ENCODE measurements at places on chromosomes 11 and 22.

DNA sequence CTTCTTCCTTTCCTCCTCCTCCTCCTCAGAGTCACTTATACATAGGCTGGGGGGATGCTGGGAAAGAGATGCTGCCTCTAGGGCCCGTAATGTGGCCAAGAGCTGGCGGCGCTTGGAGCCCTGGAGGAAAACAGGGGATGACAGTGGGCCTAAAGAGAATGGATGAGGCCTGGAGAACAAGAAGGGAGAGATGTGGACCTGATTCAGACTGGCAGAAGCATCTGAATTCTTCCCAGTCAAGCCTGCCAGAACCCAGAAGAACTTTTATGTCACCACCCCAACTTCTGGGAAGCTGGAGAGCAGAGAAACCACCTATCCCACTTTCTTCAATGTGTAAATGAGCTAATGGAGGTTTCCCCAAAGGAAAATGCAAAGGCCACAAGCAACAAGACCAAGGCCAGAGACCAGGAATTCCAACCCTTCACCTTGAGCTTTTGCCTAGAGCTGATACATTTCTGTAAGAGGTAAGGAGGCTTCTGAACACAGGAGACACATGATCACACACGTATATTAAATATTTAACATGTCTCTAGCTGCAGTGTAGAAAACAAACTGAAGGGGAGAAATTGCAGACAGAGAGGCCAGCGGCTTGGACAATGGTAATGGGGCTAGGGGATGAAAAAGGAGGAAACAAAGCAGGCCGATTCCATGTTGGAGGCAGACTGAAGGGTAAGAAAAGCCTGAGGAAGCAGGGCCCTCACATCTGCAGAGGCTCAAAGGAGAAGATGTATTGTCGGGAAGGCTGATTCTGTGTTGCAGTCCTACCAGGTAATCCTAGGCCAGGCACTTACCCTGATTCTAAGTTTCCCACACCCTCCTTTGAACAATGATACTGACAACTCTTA is 1.1 kb downstream of the RRP8 start:
- no peak for DNase-seq

DNA sequence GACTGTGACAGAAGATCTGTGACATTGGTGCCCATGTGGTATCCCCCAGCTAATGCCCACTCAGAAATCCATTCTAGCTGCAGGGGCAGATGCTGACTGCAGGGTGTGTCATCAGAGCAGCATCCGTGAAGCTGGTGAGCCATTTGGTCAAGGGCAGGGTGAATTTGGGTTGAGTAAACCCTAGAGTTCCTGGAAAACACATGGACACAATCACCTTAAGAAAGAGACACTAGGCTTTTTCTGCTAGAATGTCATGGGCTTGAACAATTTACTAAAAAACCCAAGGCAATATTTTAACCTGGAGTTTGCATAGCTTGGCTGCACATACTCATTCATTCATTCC is 100.0 kb downstream of the ADAMTS15 start:
- no peak for DNase-seq

DNA sequence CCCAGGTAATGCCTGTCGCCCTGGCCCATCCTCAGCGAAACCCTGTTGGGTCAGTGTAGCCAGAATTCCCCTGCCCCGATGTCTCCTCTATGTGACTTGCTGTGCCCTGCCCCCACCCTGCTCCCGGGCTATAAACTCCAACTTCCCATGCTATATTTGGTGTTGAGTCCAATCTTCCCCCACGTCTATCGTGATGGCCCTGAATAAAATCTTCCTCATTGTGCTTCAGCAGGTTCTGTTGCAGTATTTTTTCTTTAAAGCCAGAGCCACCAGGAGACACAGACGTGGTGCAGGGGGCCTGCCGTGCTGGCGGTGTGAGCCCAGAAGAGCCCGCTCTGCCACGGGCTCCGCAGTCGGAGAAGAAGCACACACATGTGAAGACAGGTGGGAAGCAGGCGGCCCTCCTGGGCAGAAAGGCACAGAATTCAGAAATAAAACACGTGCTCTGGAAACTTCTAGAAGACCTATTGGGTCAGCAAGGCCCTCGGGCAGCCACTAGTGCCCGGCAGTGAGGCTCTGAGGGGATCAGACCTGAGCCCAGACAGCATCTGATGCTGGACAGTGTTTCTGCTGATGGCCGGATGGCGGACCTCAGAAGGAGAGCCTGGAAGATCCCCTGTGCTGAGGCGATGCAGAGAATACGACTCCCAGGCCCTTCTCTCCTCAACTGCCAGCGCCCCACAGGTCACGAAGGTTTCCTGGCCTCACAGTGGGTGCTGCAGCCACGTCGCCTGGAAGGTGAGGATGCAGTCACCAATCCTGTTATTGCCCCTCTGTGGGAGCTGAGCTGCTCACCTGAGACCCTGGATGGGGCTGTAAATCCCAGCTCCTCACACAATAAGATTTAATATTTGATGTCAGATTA is 501.9 kb downstream of the BRD1 start:
- DNase-seq = no peak

- no peak for DNase-seq
These were observed 4.6 kb upstream of the CLNS1A start for GRCh38 chr11:77642228-77642627.

DNA sequence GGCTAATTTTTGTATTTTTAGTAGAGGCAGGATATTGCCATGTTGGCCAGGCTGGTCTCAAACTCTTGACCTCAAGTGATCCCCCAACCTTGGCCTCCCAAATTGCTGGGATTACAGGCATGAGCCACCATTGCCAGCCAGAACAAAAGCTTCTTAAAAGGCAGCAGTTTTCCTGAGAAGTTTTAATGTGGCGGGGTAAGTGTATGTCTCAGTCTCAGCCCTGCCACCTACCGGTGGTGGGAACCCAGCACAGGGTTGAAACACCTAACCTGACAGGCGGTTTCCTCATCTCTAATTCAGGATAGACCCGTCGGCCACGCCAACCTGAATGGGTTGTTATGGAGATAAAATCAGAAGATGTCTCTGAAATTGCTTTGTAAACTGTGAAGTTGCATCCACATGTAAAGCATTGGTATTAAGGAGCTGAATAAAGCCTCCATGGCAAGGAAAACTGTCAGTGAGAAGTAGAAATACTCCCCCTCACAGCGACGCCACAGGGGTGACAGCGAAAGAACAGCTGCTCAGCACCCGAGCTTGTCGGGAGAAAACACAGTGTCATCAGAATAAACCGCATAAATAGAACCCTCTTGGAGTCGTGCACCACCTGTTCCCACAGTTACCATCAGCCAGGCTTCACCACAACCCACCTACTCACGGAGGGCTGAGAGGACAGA is 165.9 kb upstream of the NCAM1 start:
- no peak for DNase-seq

DNA sequence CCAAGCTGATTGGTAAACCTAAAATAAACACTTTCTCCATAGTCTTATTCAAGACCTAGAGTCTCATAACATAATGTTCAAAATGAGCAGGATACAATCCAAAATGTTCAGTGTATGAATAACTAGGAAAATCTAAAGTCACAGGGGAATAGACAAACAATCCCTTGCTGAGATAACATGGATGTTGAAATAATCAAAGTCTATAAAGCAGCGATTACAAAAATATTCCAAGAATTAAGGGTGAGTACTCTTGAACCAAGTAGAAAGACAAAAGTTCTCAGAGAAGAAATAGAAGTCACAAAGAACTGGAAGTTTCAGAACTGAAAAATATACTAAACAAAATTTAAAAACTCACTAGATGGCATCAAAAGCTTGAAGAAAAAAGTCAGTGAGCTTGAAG is 561.0 kb downstream of the INSC start:
- DNase-seq = no peak

DNA sequence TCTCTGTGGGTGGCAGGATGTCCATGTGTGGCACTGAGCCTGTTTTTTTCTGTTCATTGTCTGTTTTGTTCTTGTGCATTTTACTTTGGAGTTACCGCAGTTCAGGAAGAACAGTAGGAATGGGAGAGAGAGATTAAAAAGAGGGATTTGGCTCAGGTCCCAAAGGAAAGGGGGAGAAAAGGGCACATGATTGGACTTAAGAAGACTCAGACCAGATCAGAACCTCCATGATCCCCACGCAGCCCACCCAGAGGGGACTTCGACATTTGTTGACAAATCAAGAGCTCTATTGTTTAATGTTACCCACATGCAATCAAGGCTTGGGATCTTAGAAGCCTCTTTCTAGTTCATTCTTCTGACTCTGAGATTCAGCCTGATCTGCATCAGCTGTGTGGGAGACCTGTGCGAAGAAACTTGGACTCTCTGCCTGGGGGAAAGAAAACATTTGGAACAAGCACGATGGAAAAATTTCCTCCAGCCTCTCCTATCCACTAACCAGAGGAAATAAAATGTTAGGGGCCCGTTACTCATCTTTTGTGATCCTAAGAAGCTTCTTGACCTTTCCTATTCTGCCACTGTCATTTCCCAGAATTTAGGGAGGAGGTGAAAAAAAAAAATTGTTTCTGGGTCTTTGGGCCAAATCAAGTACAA is 119.2 kb downstream of the SPON1 start:
- no peak for DNase-seq

DNA sequence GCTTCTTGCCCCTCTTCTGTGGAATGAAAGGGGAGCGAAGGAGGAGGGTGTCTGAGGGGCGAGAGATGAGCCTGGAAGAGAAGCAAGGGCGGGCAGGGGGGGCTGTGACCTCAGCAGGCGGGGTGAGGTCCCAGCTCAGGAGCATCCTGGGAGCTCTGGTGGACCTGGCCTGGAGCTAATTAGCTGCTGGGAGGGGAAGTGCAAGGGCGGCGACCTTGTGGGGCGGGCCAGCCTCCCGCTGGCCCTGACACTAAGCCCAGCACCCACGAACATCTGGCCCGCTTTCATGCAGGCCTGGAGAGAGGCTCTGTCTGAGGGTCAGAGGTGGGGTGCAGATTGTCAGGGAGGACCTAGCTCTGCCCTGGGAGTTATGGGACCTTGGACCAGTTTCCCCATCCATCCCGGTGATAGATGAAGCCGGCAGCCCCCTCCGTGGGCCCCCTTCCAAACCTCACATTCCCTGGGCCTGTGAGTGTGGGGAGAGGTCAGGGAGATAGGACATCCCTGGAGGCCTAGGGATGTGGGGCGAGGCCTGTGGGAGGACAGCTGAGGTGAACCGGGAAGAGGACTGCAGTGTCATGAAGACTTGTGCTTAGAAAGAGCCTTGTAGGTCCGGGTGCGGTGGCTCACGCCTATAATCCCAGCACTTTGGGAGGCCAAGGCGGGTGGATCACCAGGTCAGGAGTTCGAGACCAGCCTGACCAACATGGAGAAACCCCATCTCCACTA is 28.5 kb upstream of the CD82 start:
- DNase-seq = no peak

- DNase-seq = no peak
These were observed 64.9 kb downstream of the SVIP start for GRCh38 chr11:22764735-22765134.

DNA sequence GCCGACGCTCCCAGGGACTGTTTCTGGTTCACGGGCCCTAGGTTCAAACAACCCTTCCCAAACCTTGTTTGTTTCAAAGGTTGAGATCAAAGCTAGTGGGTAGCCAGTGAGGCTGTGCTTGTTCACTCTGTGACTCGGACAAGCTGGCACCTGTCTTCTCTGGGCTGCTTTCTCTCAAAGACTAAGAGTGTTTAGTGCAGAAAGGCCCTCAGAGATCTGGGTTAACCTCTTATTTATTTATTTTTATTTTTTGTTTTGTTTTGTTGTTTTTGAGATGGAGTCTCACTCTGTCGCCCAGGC is 13.0 kb upstream of the MALAT1 start:
- no peak for DNase-seq
